ENCODE measurements at places on chromosomes 1 and 21.

DNA sequence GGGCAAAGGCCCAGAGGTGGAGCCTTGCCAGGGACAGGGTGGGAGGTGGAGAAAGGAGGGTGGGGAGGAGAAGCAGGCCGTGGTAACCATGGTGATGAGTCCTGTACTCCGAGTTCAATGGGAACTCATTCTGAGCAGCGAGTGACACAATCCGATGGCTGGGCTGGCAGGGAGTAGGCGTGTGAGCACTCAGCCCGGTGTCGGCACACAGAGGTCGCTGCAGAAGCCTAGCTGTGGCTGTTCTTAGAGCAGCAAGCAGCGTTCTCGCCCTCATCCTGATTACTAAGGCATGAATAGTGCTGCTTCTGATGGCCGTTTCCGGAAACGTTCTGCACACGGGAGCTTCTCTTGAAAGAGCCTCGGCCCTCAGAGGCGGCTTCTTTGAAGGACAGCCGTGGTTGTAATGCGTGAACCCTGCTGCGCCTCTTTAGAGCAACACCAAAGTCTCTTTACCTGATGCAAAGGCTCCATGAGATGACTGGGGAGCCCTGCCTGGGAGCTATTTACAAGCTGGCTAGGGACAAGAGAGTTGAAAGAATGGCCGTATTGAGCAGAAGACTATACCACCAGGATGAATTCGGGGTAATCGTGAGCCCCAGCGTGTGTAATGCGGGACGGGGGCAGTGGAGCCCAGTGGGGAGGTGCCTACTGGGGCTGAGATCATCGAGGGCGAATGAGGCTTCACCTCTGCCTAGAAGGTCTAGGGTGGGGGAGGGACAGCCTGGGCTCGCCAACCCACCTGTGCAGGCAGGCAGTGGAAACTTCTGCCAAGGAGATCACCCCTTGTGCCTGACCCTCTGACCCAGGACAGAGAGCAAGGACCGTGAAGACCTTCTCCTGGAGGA is 72.8 kb upstream of the PAX7 start:
- peak; percentile 47 for DNase-seq

- DNase-seq: no peak
Observed at GRCh38 chr1:162206749-162207635, 137.5 kb downstream of the NOS1AP start.

DNA sequence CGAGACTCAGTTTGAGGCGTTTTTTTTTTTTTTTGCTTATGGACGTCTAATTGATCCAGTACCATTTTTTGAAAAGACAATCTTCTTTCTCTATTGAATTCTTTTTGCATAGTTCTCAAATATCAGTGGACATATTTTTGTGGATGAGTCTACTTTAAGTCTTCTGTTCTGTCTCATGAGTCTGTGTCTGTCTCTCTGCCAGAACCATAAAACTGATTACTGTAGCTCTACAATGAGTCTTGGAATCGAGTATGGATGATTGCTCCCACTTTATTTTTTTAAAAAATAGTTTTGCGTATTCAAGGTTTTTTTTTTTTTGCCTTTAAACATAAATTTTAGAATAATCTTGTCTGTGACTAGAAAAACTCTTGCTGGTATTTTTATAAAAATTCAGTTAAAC is 323.5 kb downstream of the ZNF326 start:
- no peak for DNase-seq

GRCh38 chr1:33711511-33711910 is 152.4 kb upstream of the HMGB4 start:
- DNase-seq: no peak

- no peak for DNase-seq
Observed at GRCh38 chr1:33047839-33048305, 11.2 kb upstream of the AK2 start.

GRCh38 chr1:11129649-11130390 is 30.2 kb upstream of the EXOSC10 start:
- DNase-seq: no peak

DNA sequence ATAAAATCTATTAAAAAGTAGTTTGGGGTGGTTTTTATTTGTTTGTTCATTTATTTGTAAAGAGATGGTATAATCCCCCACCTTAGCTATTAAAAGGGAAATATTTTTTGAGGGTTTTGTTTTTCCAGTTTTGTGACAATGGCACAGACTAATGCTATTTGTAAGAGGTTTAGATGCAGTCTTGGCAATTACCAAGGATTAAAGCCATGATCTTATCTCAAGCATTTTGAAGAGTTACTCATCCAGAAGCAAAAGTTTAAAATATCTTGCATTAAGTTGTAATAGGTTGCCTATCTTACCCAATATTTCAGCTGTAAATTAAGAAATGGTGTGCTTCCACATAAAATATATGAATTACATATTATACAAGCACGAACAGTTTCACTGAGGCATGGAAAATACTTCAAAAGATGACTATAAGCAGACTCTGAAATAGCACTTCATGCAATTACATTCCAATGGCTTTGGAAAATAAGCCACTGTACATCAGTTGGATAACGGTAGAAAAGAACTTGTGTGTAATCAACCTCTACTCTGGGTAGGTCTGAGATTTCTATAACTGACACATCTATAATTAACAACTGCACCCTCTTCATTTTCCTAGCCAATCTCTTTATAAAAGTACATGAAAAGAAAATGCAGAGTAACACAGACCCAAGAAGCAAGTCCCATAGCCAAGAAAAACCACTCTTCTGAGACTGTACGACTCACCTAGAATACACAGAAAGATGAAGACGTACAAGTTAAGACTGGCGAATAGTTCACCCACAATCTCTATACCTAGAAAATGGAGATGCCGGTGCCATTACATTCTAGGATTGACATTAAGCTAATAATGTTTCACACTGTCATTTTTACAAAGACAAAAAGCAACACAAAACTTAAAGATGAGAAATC is 95.2 kb downstream of the PTPN14 start:
- DNase-seq: no peak

DNA sequence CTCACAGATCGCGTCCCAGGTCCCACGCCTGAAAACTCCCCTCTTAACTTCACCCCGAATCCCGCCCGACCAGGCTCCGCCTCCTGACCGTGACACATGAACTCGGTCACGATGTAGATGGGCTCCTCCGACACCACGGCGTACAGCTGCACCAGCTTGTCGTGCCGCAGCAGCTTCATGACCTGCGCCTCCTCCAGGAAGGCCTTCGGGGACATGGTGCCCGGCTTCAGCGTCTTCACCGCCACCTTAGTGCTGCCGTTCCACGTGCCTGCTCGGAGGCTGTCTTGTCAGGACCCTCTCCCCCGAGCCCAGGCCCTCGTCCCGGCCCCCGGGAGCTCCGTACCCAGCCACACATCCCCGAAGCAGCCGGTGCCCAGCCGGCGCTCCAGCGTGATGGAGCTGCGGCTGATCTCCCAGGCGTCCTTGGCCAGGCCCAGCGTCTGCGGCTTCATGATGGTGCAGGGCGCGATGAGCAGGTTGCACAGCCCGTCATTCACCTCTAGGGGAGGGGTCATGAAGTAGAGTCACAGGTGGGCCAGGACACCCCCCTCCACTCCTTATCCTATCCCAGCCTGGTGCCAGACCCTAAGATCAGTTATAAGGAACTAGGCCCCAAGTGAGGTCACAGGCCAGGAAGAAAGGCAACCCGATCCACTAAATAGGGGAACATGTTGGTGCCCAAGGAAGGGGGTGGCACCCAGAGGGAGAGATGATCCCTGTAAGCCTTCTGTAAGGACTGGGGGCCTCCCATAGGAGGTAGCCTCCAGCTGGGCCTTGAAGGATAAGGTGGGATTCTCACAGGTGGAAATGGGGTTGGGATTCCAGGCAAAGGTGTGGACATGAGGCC is 11.6 kb upstream of the AHDC1 start:
- DNase-seq: no peak

- peak; percentile 87 for DNase-seq
Observed at GRCh38 chr1:182601416-182601786, 2.8 kb downstream of the RGS16 start.

DNA sequence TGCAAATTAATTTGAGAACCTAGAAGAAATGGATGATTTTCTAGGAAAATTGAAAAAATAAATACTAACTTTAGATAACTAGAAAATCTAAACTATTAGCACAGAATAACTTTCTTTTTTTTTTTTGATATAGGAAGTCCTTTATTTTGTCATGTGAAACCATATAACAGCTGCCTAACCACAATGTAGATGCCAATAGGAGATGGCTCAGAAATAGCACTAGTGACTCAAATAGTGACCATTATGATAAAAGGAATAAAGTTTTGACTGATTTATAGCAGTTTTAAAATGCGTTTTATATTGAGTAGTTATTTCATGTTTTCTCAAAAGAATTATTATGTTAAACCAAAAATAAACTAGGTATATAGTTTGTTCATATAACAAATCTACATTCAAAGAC is 158.0 kb upstream of the CACYBP start:
- DNase-seq: no peak

- DNase-seq: no peak
Observed at GRCh38 chr1:244173240-244173639, 122.2 kb downstream of the ZBTB18 start.

DNA sequence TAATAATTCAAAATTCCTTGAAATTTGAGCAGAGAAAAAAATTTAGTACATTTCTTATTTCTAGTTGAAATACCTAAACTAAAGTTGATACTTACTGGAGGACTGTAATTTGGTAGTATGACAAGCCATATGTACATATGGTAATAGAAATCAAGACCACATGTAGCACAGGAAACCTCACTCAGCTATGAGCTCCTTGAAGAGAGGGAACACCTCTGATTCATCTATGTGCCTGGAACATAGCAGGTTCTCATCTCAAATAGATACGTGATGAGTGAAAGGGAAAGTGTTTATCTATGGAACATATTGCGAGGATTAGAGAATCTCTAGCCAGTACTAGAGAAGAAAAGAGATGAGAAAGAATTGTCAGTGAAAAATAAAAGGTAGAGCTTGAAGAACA is 47.9 kb upstream of the GNG4 start:
- no peak for DNase-seq

GRCh38 chr1:47411436-47411835 is 4.6 kb upstream of the FOXE3 start:
- no peak for DNase-seq

DNA sequence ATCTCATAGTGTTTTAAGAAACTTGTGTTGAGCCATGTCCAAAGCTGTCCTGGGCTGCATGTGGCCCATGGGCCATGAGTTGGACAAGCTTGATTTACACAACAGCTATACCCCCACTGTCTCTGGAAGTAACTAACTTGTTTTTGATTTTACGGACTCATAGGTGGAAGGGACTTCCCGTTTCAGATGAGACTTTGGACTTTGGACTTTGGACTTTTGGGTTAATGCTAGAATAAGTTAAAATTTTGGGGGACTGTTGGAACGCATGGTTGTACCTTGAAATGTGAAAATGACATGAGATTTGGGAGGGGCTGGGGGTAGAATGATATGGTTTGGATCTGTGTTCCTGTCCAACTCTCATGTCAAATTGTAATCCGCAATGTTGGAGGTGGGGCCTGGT is 52.6 kb upstream of the ZSWIM5 start:
- no peak for DNase-seq

DNA sequence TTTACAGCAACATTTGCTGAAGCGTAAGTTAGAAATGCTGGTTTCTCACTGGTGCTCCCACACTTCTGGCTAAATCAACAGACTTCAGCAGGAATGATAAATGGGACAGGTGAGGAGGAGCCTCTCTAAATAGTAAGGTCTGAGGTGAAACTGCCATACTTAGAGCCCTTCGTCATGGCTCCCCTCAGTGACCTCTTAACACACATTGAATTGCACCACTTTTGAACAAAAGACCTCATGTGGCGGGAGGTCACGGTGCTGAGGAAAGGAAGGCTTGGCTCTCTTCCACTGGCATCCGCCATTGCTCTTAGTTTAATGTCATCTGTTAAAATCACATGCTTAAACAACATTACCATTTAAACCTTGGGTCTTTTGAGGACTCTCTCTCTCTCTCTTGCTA is 3.4 kb downstream of the MAP3K7CL start:
- no peak for DNase-seq

DNA sequence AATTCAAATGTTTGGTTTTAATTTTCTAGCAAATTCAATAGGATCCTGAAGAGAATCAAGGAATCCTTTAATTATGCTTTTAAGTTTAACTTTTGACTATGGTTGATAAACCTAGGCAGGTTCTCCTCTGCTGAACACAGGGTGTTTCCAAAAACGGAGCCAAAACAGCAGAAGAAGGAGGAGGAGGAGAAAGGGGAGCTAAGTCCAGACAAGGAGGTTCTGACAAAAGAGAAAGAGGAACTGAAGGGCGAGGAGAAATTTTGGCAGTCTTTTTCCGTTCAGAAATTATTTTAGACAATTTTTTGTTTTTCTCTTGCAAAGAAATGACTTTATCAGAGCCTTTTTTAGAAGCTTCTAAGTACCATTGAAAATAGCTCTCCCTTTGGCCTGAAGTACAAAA is 33.2 kb upstream of the FNBP1L start:
- no peak for DNase-seq

DNA sequence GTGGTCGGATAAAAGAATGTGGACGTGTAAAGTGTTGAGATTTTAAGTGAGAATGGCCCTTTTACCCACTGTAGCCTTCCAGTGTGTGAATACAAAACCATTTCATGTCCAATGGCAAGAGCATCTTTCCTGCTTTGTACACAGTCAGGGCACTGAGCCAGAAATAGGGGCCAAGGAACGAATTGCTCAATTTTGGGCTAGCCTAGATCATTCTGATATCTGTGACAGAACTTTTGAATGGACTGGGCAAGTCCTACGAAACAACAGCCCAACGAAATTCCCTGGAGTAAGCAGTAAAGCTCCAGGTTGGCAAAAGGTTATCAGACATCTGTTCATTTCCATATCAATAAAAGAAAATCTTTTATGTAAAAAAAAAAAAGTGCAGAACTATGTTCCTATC is 5.5 kb downstream of the KIF26B start:
- DNase-seq: no peak

GRCh38 chr1:86273066-86273465 is 116.5 kb upstream of the COL24A1 start:
- no peak for DNase-seq

- no peak for DNase-seq
Observed at GRCh38 chr1:176604461-176604860, 141.5 kb downstream of the PAPPA2 start.

DNA sequence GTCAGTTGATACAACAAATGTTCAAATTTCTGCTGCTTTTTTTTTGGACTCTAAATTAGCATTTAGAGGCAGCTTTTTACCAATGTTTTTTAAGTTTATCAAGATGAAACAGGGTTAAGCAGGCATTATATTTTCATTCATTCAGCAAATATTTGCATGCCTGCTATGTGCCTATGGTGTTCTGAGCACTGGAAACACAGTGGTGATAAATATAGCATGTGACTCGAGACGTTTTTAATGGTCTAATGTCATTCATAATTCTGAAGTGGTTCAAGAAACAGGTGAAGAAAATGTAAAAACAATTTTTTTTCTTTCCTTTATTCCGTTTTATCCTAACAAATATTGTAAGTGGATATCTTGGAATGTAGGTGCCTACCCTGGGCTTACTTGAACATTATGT is 26.8 kb downstream of the NEK7 start:
- no peak for DNase-seq

Measured in kidney capillary endothelial cell (primary cell).